ENCODE measurements at places on chromosomes 5 and 9.

DNA sequence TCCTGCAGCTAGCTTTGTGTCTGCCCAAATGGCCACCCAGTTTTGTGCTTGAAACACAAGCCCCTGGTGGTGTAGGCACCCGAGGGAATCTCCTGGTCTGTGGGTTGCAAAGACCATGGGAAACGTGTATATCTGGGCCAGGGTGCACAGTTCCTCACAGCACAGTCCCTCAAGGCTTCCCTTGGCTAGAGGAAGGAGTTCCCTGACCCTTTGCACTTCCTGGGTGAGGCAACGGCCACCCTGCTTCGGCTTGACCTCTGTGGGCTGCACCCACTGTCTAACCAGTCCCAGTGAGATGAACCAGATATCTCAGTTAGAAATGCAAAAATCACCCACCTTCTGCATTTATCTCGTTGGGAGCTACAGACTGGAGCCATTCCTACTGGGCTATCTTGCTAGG is 865.0 kb upstream of the ACO1 start:
- no peak for DNase-seq

GRCh38 chr9:126947529-126947928 is 32.9 kb downstream of the RALGPS1 start:
- DNase-seq, result no peak

DNA sequence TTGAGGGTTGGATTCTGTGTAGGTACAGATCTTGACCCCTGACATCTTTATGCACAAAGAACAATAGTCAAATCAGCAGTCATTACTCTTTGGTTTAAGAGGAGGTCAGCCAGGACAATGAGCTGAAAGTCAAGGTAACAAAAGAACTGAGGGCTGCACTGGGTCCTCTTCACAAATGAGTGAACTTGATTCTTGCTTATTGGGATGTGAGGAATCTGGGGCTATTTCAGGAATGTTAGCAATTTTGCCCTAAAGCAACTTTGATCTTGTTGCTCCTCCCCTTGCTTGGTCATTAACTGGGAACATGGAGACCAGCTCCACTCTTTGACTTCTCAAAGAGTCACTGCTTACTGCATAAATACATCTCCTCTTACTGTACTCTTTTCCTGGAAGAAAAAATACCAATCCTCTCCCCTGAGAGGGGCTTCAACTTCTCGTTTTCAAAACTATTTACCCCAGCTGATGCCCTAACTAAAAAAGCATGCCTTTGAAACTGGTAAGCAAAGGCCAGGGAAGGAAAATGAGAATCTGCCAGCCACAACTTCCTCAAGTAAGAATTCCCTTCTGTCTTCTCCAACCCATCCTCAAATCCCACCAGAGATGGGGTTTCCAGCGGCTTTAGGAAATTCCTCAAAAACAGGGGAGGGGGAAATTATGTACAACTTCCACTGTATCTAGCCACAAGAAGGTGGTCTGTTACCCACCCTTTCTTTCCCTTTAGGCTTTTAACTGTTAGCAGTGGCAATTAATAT is 368.3 kb downstream of the ENC1 start:
- no peak for DNase-seq

- DNase-seq, result no peak
These were observed 148.0 kb upstream of the DMAC1 start for GRCh38 chr9:7947577-7947976.

GRCh38 chr5:179413711-179414458 is 68.6 kb upstream of the ADAMTS2 start:
- no peak for DNase-seq

DNA sequence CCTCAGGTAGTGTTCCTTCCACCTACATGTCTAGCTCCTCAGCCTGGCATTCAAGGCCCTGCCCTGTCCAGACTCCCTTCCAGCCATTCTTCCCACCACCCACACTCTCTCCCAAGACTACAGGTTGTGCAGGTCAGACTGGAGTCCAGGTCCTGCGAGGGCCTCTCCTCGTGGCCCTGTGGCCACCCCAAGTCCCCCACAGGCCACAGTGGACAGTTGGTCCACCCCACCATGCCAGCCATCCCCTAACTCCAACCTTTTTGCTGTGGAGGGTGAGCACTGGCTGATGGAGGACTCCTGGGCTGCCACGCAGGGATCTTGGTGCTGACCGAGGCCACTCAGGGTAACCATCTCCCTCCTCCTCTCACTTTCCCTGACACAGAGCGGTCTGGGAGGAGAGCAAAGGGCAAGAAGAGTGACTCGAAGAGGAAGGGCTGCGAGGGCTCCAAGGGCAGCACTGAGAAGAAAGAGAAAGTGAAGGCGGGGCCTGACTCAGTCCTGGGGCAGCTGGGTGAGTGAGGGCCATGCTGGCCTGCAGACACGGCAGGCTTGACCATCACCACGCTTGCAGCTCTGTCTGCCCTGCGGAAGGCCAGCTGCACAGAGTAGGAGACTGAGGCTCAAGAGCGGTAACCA is 51.0 kb downstream of the JADE2 start:
- no peak for DNase-seq

All from activated T-helper 1 cell treated with anti-CD3 and anti-CD28 coated beads, Interleukin-2, amount 50 U/mL, for 16 hours (primary cell).